ENCODE measurements at places on chromosomes 5 and 9.

- DNase-seq: no peak
These were observed 26.4 kb upstream of the TOMM5 start for GRCh38 chr9:37618817-37619216.

GRCh38 chr5:137144656-137145055, 354.5 kb downstream of the SPOCK1 start:
- no peak for DNase-seq

DNA sequence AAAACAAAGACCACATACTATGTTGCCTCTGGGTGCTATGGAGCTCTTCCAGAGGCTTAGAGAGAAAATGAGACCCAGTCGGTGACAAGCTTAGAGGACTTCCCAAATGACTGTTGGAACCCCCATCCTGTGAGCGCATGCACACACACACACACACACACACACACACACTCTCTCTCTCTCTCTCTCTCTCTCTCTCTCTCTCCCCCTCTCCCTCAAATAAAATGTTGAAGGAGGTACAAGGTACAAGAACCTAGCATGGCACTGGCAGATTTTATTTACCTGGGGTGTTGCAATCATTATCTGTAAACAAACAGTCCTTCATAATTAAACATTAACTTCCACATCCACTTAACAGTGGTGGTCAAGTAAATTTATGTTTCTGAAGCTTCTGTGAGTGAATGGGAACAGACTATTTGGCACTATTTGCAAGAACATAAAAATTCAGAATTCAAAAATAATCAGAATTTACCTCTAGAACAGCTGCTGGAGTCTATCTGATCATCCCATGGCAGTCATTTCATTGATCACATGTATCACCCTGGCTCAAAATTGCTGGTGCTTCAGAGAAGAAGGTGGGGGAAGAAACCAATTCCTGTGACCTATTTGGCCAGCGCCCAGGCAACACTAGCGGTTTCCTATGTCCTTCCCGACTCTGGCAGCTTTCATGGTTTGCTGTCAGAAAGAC, 24.9 kb downstream of the TRPM3 start:
- DNase-seq: no peak

DNA sequence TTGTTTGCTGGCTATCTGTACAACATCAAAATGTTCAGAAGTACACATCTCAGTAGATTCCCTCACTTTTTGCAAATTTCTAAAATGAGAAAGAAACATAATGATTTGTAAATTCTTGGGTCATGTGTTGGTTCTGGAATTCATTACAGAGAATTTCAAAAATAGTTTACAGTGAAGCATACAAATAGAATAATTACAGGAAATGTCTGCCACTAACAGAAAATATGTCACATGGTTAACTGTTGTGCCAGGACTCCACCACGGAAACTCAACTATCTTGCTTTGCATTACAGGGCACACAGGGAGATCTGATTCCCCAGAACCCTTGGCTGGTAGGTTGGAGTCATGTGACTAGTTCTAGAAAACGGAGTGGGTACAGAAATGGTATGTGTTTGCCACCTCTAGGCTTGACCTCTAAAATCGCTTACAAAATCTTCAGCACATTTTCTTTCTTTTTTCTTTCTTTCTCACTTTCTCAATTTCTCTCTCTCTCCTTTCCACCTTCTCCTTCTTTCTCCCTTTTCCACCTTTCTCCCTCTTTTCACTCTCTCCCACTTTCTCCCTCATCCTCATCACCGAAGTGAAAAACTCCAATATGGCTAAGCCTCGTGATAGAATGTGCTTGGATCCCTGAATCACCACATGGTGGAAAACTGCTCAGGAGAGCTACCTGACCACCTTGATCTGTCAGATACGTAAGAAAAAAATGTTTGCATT, 32.4 kb downstream of the RASEF start:
- no peak for DNase-seq

- no peak for DNase-seq
These were observed 63.8 kb upstream of the ORM1 start for GRCh38 chr9:114258866-114259797.

- DNase-seq: no peak
These were observed 23.4 kb upstream of the GALNT10 start for GRCh38 chr5:154166901-154167791.

DNA sequence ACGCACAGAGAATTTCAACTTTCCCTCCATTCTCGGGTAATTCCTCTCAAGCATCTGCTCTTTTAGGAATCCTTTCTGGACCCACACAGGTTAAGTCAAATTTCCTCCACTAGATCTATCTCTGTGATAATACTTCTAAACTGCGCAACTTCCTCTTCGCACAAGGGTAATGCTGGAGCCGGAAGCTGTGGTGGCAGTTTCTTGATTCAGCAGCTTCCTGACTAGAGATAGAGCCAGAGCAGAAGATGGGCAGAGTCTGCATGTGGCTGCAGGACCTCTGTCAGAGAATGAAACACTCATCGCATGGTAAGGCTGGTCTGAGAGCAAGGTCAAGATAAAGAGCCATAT, 11.1 kb upstream of the CDC42SE2 start:
- peak; percentile 60 for DNase-seq

DNA sequence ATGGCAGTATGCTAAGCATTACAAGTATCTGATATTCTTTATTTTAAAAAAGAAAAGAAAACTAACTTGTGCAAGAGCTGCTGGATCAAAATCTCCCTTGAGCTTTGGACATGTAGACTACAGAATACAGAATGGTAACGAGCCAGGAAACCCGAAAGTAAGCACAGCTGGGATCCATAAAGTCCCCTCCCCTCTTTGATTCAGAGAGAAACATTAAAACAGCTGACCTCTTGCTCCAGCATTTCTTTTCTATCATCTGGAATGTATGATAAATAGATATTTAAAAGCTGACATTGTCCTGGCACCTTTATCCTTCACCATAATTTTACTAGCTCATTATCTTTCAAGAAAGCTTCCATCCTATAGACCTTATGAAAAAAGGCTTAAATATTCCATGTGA, 28.2 kb upstream of the LPAR1 start:
- DNase-seq: no peak

- no peak for DNase-seq
These were observed 78.5 kb upstream of the EPB41L4B start for GRCh38 chr9:109399258-109399767.

GRCh38 chr5:178319541-178320041, 87.0 kb upstream of the PHYKPL start:
- no peak for DNase-seq

DNA sequence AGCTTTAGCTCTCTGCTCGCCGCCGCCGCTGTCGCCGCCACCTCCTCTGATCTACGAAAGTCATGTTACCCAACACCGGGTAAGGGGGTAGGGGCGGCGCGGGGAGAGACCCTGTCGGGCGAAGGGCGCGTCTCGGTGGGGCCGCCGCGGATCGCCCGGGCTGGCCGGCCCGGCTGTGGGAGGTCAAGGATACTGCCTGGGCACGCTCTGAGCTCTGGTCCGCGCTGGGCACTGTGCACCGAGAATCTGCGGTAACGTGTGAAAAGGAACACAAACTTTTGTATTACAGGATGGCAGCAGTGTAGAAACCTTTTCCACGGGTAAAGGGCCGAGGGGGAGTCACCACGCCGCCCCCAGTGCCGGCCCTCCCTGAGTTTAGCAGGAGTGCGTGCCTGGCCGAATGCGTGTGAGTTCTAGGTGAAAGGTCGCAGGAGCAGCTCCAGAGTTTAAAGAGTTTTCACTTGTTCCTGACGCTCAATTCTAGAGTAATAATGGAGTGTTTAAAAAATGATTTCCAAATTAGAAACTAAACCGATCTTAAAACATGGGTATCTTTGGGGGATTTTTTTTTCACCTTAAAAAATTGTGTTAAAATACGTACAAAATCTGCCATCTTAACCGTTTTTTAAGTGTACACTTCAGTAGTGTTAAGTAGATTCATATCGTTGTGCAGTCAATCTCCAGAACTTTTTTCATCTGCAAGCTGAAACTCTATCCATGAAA, at the start of gene HSDL2:
HSDL2 (plus strand) TSS at position 7 of the 723 bp plus-strand sequence; CDS start at position 63, 56 bp downstream.
- no peak for DNase-seq

GRCh38 chr9:109735801-109736200, 44.2 kb upstream of the PALM2AKAP2 start:
- no peak for DNase-seq

- no peak for DNase-seq
These were observed 720.2 kb upstream of the TYRP1 start for GRCh38 chr9:11973011-11973410.

GRCh38 chr5:75992753-75993152, 90.4 kb upstream of the SV2C start:
- DNase-seq: no peak

- DNase-seq: no peak
These were observed 51.3 kb downstream of the SLC22A5 start for GRCh38 chr5:132420706-132421272.

GRCh38 chr5:151408591-151409230, 38.7 kb upstream of the SLC36A1 start:
- no peak for DNase-seq

DNA sequence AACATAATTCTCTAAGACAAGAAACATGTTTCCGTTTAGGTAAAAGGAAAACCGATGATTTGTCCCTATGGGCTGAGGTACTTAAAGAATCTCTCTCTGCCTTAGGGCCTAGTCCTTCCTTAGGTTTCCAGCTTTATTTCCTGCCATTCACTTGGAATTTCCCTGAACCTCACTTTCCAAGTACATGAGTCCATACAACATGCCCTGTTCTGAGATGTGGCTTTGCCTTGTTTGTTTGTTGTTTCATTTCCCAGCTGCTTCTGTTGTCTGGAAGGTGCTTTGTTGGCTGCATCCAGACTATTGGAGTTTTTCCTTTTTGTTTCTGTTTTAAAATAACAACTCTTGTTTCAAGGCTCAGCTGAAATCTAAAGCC, 95.2 kb downstream of the ALDH1A1 start:
- DNase-seq: no peak

- DNase-seq: no peak
These were observed 63.7 kb downstream of the CXXC5 start for GRCh38 chr5:139711906-139712224.

- DNase-seq: no peak
These were observed 6.9 kb upstream of the DMRT3 start for GRCh38 chr9:969310-970150.

- DNase-seq: no peak
These were observed 6.1 kb downstream of the ZDHHC21 start for GRCh38 chr9:14687042-14687719.

DNA sequence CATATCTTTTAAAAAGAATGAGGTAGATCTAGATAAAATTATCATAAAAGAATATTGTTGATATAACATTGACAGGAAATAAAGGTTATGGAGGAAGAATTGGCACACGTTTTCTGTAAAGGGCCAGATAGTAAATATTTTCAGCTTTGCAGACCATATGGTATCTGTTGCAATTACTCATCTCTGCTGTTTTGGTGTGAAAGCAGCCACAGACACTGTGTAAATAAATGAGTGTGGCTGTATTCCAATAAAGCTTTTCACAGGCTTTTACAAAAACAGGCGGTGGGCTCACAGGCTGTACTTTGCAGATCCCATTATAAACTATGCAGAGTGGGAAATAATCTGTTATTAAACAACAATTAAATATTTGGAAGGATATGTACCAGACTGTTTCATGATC, 87.4 kb downstream of the SGCD start:
- DNase-seq: no peak

GRCh38 chr9:115743709-115744605, 409.6 kb upstream of the PAPPA start:
- no peak for DNase-seq

All from stimulated activated CD4-positive, alpha-beta T cell treated with anti-CD3 and anti-CD28 coated beads, Interleukin-2, amount 100 ng/mL, for 48 hours (primary cell).